GM04503 (cell line): ENCODE measurements at places on chromosomes 13 and 19.

- no peak for DNase-seq
Observed at GRCh38 chr19:3186891-3187661, 1.3 kb downstream of the NCLN start.

DNA sequence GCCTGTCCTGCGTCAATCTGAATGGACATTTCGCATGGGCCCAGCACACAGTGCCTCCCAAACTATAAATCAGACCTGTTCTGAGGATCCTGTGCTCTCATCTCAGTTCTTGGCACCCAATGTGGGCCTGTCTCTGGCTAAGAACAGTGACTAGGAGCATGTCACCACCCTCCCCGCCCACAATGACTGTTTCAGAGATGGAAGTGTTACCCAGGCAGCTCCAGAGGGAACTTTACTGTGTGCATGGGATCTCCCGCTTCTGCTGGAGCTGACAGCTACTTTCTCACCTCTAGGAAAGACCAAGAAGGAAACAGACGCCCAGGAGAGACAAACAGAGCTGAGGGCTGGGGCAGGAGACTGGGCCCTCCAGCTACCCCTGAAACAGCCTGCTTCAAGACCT is 45.0 kb downstream of the KCTD15 start:
- DNase-seq: no peak

- DNase-seq: no peak
Observed at GRCh38 chr19:45467456-45468158, at the start of gene FOSB. Gene FOSB (plus strand): TSS chr19:45467996. CDS start chr19:45468587, 591 bp downstream.

- DNase-seq: no peak
Observed at GRCh38 chr19:1354970-1355567, 28.6 kb upstream of the NDUFS7 start.

DNA sequence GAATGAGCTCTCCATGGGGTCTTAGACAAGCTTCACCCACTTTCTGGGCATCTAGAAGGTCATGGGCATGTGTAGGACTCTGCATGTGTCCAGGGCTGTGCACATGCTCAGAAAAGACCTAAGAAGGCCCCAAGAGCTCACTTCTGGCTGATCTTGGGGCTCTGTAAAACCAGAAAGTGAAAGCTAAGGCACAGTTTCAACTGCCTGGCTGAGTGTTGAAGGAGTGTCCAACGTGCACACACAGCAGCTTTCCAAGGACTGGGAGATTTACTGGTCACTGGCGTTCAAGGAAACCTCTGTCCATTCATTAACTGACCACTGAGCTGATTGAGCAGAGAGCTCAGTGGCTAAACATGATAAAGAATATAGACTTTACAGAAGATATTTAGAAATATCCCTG is 137.9 kb downstream of the KATNAL1 start:
- DNase-seq: no peak

- DNase-seq: no peak
Observed at GRCh38 chr19:19460258-19460731, 54.8 kb downstream of the GATAD2A start.
